ENCODE measurements at places on chromosomes 1 and 21.

DNA sequence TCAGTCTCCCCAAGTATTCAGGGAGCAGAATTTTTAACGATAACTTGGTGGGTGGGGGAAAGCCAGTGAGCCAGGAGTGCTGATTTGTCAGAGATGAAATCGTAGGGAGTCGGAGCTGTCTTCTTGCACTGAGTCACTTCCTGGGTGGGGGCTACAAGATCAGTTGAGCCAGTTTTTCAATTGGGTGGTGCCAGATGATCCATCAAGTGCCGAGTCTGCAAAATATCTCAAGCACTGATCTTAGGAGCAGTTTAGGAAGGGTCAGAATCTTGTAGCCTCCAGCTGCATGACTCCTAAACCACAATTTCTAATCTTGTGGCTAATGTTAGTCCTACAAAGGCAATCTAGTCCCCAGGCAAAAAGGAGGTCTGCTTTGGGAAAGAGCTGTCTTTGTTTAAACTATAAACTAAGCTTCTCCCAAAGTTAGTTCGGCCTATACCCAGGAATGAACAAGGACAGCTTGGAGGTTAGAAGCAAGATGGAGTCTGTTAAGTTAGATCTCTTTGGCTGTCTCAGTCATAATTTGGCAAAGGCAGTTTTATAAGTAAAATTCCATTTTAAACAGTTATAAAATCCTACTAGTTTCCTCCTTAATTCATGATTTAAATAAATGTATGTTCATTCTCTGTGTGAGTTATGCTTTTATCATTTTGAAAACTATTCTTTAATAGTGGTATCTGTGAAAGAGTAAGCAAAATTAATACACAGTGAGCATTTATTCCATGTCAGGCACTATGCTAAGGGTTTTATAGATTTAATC lies 51.7 kb downstream of the SLC16A1 start:
- peak; percentile 27 for DNase-seq

DNA sequence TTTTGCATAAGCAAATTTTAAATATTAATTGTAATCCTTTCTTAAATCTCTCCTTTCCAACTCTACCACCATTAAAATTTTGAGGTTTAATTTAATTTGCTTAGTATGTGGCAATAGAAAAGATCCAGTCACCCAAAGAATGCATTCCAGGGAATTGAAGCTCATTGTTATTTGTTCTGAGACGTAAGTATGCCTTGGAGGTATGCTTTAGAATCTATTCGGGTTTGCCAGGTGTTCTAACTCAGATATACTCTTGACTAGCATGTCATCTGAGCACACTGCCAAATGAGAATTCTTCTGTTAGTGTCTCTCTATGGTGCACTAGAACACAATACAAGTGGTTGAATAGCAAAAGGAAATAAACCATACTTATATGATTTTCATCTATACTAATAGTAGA lies 813.6 kb upstream of the ADGRL2 start:
- DNase-seq: no peak

DNA sequence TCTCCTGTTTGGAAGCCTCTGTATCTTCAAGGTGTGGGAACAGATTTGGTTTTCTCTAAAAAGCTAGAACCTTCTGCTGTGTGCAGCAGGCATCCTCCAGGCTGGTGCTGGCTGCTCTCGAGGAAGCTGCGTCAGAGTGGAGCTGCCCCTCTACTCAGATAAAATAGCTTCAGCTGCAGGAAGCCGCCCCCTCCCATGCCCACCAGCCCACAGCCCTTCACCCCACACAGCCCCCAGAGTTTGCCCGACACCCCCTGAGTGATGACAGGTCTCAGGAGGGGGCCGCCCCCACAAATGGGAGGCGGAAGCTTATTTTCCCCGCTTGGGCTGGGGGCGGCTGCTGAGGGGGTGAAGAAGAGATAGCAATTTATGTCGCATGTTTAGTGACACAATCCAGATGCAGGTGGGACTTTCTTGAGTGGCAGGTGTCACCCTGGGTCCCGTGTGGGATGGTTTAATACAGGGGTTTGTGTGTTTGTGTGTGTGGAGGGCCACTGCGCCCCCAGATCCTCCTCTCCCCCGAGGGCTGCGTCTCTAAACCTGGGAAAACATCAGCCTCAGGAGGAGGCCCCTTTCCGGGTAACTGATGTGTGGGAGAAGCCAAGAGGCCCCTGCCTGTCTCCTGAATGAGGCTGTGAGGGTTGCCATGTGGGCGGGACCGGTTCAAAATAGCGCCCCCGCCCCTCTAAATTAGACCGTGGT lies 55.4 kb downstream of the STUM start:
- no peak for DNase-seq

DNA sequence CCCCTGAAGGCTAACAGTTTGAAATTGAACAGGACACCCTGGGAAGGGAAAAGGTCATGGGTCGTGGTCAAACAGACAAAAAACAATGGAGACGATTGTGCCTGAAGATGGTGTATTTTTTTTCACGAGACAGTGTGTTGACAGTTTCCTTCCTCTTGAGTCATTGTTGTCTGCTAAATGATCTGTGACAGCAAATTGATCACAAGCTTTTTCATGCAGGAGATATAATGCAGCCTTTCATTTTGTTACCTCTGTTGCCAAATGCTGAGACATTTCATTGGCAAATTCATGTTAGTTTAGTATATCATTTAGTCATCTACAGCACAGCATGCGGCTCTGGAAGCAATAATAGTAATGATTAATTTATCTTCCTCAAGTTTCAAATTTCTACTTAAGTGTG lies 27.7 kb downstream of the UBE2U start:
- DNase-seq: no peak

DNA sequence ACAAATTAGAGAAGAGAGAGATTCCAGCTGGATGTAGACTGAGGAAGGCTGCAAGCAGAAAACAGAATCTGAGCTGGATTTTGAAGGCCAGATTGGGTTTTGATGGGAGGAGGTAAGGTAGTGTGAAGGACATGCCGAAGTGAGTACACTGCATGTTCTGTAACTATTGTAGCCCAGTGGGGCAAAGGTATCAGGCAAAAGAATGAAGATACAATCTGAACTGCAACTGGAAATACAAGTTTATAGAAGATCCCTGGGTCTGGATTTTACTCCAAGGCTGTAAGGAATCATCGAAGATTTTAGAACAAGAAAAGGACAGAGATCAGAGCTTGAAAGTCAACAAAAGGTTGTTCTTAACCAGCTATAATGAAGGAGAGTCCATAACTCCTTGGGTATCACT lies 382.0 kb downstream of the KCNH1 start:
- no peak for DNase-seq

- DNase-seq: no peak
Measured at GRCh38 chr1:111624382-111624781, 4.8 kb downstream of the RAP1A start.

- no peak for DNase-seq
Measured at GRCh38 chr1:153364156-153364555, 6.5 kb downstream of the S100A9 start.

DNA sequence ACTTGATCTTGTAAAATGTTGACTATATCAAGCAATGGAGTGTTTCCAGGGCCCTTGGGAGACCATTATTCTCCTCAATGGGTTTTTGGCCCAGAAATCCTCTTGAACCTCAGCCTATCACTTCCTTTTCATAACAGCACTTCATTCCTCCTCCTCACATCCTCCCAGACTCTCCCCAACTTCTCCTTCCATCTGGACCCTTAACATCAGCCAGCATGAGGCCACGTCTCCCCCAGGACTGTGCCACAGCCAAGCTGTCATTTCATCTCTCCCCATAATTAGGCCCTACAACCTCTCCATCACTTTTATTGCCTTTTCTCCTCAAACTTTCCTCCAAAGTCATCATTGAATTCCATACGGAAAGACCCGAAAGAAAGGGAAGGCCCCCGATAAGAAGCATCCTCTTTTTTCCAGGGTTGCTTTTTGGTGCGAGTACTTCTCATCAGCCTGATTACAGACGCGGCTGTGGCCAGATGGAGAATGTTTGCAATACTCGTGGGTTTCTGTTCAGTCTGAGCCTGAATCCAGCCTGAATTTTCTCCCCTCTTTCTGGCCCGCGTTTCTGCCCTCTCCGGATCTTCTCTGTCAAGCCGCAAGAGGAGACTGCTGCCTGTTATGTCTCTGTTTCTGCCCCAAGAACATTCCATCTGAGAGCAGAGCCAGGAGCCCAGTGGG lies 52.7 kb upstream of the SLC25A33 start:
- no peak for DNase-seq

GRCh38 chr21:25733859-25734653 lies 648 bp downstream of the ATP5PF start:
- DNase-seq: peak; percentile 10

- DNase-seq: peak; percentile 50
Measured at GRCh38 chr1:166974647-166975345, 544 bp downstream of the ILDR2 start.

DNA sequence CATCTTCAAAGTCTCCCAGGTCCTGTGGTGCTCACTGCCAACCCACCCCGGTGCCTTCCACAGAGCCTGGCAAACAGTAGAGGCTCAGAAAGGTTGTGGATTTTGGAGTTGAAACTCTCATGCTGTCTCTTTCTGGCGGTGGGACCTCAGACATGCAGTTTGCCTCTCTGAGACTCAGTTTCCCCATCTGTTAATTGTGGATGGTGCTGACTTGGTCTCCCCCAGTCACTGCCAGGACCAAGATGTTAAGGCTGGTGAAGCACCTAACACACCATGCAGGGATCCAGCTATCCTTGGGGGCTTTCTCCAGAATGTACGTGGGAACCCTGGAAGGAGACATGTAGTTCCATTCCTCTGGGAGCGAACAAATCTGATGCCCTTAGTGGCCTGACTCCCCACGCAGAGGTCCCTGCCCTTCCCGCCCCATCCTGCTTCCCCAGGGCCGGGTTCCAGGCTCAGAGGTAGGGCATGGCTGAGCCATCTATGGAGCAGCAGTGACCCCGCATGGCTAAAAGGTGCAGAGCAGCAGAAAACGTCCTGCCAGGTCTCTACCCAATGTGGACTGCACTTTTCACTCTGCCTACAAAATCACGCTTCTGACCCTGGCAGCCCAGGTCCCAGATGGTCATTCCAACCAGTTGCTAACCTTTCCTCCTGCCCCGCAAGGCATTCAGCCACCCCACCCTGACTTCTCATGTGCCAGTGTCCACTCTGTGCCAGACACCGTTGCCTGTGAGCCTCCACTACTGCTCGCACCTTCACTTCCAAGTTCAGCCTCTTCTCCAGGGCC lies 9.2 kb upstream of the TTC22 start:
- peak; percentile 19 for DNase-seq

DNA sequence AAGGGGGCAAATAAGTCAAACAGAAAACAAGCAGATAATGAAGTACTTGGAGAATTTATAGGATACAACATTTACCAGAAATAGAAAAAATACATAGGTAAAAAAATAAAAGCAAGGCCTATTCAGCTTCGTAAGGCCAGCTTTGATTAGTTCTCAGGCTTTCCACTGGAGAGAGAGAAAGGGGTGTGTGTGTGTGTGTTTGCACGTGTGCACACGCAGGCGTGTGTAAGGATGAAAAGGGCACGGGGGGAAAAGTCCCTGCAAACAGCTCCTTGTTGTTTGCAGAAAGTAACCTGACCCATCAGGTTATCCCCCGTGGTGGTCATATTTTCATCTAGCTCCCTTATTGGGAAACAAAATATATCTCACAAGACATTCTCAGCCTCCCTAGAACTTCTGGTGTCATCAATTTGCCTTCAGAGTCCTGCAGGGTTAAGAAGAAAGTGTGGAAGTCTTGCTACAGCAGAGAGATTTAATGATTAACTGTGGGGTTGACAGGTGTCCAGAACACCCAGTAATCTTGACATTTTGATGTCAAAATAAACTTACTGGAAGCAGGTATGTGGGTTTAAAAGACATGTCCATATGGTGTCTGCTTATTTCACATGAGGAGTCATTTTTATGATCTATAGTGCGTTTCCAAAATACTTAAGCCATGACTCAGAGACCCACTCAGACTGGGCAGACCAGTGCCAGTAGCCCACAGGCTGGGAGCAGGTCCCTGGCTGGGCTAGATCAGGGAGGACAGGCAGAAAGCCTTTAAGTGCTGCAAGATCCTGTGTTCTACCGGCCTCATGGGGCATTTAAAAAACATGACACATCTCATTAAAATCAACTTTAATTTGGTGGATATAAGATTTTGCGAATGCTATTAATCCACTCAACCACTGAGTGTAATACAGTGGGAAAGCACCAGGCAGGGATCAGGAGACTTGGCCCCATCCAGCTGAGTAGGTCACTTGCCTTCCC lies 487.6 kb upstream of the CAMK1G start:
- DNase-seq: no peak

DNA sequence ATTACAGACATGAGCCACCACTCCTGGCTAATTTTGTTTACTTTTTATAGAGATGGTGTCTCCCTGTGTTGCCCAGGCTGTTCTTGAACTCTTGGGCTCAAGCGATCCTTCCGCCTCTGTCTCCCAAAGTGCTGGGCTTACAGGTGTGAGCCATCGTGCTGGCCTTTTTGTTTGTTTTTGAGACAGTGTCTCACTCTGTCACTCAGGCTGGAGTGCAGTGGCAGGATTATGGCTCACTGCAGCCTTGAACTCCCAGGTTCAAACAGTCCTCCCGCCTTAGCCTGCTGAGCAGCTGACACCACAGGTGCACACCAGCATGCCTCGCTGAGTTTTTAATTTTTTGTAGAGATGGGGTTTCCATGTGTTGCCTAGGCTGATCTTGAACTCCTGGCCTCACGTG lies 49.1 kb downstream of the ADARB1 start:
- no peak for DNase-seq

GRCh38 chr1:25349606-25350005 lies 11.5 kb downstream of the TMEM50A start:
- DNase-seq: no peak

DNA sequence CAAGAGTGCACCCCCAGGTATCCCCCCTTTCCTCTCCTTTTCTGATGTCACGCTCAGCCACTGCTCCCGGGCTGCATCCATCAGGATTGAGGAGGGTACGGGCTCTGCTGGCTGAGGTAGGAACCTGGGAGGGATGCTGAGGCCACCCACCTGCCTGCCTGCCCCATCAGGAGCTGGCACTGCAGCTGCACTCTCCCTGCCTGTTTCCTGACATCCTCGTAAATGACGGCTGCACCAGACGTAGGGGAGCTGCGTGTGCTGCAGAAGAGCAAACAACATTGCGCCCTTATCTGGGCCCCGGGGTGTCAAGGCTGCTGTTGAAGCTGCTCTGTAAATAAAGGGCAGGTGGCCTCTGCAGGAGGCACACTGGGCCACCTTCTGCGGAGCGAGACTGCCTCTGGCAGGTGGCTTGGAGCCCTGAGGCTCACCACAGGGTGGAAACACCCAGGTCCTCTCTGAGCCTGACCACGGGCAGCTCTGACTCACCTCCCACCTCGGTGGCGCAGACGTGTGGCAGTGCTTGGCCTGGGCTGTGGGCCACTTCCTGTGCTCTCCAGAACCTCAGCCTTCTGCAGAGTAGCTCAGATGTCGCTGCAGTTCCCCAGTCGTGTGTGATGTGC lies 30.9 kb downstream of the SNAP47 start:
- peak; percentile 74 for DNase-seq

GRCh38 chr1:65955503-65955902 lies 162.8 kb downstream of the PDE4B start:
- no peak for DNase-seq

Data from stimulated activated CD8-positive, alpha-beta memory T cell treated with anti-CD3 and anti-CD28 coated beads, Interleukin-7, amount 100 ng/mL, for 4 hours (primary cell).